Subcutaneous preadipocyte (primary cell): ENCODE measurements at places on chromosomes 12 and 14. TPM values are rescaled to one million over a fixed set of nuclear protein-coding genes. Genes with fewer than 3 reads are reported as not detected.

Gene LRRIQ1
- total RNA-seq = 0.59 and 1.1 TPM in 2 replicates

Gene TMEM132C
- under 0.01 TPM in 1 of 2 replicates, not detected in the other for total RNA-seq

Gene HOTAIR
- total RNA-seq = not detected in 2 replicates

Gene SLC8A3
- total RNA-seq = under 0.01 TPM in 2 replicates

Gene NGDN
- total RNA-seq = 30.5 and 32.8 TPM in 2 replicates

Gene KRT73
- total RNA-seq = not detected in 2 replicates

Gene SMOC1
- total RNA-seq = 23.9 and 25.2 TPM in 2 replicates

Gene RASAL1
- total RNA-seq = not detected in 2 replicates
